LHCN-M2 (cell line): ENCODE measurements at places on chromosomes 5 and 9. TPM values are rescaled to one million over a fixed set of nuclear protein-coding genes. Genes with fewer than 3 reads are reported as not detected.
A peak's percentile ranks its signal among the peaks of the same experiment; 100 is the strongest.

The MAMDC2 gene
- total RNA-seq = 42.1 and 53.2 TPM in 2 replicates

The LEAP2 gene
- 0.17 and 0.77 TPM in 2 replicates for total RNA-seq

DNA sequence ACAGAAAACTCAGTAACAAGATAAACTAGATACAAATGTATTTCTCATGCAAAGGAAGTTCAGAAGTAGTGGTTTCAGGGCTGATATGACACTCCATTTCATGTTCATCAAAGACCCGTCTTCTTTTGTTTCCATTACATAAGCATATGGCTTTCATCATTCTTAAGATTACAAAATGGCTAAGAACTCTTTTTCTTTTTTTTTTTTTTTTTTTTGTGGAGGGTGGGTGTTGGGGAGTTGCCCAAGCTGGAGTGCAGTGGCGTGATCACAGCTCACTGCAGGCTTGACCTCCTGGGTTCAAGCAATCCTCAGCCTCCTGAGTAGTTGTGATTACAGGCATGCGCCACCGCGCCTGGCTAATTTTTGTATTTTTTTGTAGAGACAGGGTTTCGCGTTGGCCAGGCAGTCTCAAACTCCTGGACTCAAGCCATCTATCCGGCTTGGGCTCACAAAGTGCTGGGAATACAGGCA, 22.0 kb upstream of the PTBP3 start:
- no peak for DNase-seq

- DNase-seq = no peak
Measured at GRCh38 chr5:168842571-168843205, 263.5 kb upstream of the PANK3 start.

DNA sequence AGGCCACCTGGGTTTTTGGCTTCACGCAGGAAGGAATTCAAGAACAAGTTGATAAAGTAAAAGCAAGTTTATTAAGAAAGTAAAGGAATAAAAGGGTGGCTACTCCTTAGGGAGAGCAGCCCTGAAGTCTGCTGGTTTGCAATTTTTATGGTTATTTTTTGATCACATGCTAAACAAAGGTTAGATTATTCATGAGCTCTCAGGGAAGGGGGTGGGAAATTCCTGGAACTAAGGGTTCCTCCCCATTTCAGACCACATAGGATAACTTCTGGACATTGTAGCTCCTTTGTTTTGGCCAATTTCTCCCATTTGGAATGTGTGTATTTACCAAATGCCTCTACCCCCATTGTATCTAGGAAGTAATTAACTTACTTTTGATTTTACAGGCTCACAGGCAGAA, 63.9 kb upstream of the SYK start:
- no peak for DNase-seq

GRCh38 chr5:130066644-130067043, 162.4 kb downstream of the CHSY3 start:
- DNase-seq = peak; percentile 9

The ANXA1 gene
- 438 and 444 TPM in 2 replicates for total RNA-seq

DNA sequence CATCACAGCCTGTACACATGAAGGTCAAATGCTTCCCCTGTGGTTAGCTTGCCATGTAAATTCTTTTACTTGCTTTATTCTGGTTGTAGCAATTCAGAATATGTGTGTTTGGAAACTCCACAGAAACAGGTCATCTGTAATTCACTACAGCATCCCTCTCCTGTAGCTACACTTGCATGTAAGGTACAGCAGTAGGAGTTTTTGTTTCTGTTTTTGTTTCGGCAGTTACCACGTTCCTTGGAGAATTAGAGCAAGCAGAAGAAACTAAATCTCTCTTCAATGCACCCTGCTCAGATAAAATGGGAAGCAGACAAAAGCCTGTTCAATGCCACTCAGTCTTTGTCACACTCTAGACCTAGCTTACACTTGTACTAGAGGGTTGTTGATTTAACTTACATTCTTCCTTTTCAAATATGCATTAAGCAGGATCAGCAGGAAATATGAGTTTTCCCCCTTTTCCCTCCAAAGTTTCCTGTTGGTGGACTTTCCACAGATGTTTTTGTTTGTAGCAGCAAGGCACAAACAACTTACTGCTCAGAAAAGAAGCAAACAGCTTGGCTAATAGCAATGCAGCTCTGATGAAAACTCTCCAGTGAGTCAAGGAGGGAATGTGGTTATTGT, 80.9 kb downstream of the YIPF5 start:
- DNase-seq = no peak

- DNase-seq = no peak
Measured at GRCh38 chr5:66597183-66597757, 1.1 kb downstream of the MAST4 start.

- DNase-seq = peak; percentile 5
Measured at GRCh38 chr5:56812110-56812509, 3.2 kb upstream of the MAP3K1 start.

DNA sequence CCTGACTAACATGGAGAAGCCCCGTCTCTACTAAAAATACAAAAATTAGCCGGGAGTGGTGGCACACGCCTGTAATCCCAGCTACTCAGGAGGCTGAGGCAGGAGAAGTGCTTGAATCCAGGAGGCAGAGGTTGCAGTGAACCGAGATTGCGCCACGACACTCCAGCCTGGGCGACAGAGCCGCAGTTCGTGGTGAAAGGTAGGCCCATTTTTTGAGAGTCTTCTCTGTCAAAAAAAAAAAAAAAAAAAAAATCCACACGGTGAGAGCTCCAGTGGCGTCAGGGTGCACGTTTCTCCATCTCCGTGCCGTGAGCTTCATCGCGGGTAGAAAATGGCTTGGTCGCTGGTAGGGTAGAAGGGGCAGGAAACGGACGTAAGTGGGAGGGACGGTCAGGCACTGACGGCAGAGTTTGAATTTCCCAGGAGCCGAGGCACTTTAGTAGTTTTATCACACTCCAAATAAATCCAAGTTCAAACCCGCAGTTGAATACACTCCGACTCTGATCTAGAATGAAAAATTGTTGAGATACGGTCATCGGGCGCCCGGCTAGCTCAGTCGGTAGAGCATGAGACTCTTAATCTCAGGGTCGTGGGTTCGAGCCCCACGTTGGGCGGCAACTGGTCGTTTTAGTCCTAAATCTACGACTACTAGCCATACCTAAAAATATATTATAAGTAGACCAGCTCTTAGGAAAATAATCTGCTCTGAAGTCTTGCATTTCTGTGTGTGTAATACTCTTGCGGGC, 2.4 kb upstream of the TRIM7 start:
- DNase-seq = peak; percentile 92

The SPATA9 gene
- 1.4 and 1.7 TPM in 2 replicates for total RNA-seq

DNA sequence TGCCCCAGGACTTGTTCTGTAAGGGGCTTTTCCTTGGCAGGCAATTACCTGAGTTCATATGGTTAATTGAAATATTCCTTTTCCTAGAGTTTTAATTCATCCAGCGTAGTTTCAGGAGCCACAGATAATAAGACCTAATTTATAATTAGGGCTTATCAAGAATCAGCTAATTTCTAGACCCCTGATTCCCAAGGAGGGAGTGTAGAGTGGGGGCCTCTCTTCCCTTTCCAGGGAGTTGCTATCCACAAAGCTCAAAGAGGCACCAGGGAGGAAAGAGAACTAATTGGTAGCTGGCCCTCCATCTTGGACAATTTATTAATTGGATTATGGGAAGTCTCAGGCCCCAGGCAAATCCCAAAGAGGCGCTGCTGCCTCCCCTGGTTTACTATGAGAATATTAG, 75.8 kb upstream of the ZNF618 start:
- no peak for DNase-seq
